ENCODE measurements at places on chromosomes 12 and 14.

DNA sequence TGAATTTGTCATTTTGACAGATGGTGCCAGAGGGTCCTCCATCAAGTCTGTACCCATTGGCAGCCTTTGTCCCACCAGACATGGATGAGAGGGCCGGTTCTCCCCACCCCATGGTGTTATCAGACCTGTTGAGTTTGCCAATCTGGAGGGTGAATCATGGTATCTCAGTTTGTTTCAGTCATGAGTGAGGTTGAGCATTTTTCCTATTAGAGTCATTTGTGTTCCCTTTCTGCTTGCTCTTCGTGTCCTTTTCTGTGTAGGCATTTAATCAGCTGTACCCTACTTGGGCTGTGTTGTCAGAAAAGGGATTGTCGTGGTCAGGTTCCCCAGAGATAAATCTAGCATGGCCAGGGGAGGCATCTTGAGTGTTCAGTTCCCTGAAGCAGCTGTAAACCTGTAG is 30.5 kb downstream of the SLC24A4 start:
- no peak for DNase-seq

DNA sequence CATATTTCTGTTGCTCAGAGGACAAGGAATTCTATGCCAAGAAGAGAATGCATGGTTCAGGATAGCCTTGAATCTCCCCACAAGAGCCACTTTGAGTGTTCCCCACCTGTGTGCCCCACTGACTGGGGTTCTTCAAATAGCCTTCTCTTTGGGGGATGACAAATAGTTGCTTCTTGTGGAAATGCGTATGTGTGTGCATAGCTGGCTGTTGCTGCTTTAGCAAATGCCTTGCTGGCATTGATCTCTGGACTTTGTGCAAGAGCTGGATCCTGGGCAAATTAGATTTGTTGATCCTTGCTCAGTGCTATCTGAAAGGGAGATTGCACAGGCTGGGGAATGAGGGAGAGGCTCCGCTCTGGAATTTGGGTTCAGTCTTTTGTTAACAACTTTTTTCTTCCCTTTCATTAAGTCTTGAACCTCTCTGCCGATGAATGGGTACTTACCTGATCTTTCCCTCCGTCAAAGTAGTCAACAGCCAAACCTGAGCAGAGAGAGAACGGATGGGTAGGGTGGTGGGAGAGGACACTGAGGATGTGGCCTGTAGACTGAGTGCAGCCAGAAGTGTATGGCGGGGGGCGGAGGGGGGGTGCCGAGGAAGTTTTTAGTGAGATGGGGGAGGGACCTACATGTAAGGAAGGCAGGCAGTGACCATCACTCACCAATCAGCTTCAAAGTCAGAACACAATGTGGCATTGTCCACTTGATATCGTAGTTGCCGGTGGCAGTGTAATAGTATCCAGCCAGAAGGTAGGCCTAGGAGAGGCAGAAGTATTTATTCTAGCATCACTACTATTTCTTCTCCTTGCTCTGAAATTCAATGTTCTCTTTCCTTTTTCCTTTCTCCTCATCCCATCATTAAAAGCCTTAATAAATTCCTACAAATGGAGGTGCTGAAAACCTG is 10.7 kb downstream of the EMG1 start:
- DNase-seq = no peak

DNA sequence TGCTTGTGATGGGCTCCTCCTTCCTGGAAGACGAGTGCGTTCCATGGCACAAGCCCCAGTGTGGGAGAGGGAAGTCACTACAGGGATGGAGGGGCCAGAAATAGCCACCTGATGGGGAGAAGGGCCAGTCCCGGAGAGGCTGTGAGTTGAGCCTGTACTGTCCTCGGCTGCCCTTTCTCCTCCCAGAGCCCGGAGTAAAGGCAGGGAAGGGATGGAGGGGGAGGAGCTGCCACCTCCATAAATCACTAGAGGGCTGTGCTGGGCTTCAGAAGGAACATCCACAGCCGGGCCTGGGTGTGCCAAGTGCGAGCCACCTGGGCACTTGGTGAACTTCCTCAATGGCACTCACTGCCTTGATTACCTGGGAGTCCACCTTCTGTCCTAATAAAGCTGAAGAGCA is 110.1 kb downstream of the RBM19 start:
- DNase-seq = no peak

DNA sequence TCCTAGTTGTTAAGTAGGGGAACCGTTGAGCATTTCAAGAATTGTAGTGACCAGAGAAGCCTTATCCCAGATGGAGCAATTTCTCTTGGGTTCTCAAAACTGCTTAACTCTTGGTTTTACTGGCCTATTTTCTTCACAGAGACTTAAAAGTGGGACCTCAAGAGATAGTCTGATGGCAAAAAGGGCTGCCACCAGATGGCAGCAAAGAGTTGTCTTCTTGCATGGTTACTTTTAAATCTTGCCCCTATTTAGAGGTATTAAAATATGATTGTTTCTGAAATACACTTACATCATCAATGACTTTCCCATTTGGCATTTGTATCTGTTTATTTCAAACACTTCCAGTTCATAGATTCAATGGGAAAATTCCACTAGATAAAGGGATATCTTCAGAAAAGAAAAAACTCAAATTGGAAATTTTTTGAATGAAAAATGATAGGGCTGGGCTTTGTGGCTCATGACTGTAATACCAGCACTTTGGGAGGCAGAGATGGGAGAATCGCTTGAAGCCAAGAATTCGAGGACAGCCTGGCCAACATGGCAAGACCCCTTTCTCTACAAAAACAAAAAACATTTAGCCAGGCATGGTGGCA is 69.9 kb upstream of the CNTN1 start:
- peak; percentile 15 for DNase-seq

GRCh38 chr14:35252451-35252868 is 39.7 kb upstream of the PSMA6 start:
- no peak for DNase-seq

DNA sequence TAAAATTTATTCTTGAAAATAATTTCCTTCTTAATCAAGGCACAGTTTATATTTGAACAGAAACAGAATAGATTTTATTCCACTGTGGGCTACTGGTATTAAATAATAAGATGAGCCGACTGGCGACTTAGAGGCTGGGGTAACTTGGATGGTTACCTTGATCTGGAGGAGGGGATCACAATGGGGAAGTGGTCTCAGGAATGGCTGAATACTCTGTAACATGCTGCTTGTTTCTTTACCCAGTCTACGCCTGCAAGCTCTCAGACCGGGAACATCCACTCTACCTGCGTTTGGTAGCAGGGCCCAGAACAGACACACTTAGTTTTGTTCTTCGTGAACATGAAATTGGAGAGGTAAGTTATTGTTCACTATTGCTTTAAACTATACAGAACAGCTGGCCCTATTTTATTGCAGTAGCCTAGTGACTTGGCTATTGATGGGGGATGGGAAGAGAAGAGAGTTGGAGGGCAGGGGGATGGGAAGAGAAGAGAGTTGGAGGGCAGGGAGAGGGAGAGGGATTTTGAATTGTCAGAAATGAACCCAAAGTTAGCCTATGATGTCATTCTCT is 67.9 kb downstream of the GNS start:
- no peak for DNase-seq

- DNase-seq = no peak
These were observed 13.5 kb upstream of the ATG14 start for GRCh38 chr14:55425091-55425490.

- DNase-seq = no peak
These were observed 171.8 kb downstream of the FLRT2 start for GRCh38 chr14:85701763-85702162.

- DNase-seq = no peak
These were observed 23.0 kb downstream of the ALDH2 start for GRCh38 chr12:111789779-111790178.

GRCh38 chr14:28742171-28742846 is 24.3 kb upstream of the FOXG1 start:
- no peak for DNase-seq

- DNase-seq = no peak
These were observed 193.7 kb upstream of the PWP1 start for GRCh38 chr12:107491856-107492255.

DNA sequence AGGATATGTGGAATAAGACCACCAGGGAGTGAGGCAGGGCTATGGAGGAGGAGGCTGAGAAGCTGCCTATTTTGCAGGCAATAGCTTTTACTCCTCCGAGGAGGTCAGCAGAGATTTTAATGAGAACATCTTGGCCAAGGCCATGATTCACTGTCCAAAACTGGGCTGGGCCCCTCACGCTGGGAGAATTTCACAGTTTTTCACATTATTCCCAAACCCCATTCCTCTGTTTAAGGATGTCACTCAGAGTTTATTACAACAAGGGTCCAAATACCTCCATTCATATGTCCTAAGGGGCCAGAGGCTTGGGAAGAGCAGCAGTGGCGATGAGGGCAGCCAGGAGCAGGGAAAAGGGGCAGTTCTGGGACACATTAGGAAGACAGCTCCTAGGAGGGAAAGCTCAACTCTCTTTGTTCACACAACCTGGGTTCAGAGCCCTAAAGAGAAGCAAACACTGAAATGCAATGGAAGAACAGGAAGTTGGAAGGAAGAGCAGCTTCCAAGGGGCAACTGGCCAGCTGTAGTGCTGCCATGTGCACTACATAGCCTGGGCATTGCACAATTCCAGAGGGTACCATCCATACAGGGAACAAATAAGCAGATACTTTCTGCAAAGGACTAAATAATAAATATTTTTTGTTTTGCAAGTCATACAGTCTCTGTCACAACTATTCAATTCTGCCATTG is 283.2 kb downstream of the NUAK1 start:
- no peak for DNase-seq

DNA sequence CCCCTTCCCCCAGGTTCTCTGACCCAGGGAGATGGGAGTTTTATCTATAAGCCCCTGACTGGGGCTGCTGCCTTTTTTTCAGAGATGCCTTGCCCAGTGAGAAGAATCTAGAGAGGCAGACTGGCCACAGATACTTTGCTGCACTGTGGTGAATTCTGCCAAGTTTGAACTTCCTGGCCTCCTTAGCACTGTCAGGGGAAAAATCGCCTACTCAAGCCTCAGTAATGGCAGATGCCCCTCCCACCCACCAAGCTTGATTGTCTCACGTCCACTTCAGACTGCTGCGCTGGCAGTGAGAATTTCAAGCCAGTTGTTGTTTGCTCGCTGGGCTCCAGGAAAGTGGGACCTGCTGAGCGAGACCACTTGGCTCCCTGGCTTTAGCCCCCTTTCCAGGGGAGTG is 31.7 kb downstream of the KLRK1 start:
- DNase-seq = no peak

All from activated T-cell treated with anti-CD3 and anti-CD28 coated beads, Interleukin-2, amount 50 U/mL, for 72 hours (primary cell).